Left renal cortex interstitium (tissue), 4 donors: ENCODE measurements at places on chromosomes 7 and 10.

DNA sequence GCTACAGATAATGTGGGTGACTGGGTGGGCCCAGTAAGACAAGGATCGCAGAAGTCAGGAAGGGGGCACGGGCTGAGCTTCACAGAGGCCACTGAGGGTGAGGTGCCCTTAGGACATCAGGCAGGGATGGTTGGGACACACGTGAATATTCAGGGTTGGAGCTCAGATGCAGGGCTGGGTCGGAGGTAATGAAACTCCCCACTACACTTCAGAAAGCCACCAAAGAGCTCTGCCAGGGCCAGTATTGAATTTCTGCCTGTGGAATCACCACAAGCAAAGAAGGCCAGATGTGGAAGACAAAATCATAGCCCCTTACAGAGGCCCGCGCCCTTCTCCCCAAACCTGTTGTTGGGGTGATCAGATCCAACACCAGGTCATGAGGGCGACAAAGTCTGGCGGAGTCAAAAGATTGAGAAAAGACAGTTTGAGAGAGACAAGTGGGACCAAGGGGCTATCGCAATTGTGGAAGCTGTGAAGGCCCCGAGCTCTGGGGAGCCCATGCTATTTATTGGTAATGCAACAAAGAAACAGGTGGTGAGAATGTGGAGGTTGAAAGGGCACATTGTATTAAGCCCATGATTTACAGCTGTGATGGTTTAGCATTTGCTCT is 42.4 kb downstream of the STRA8 start:
- DNase-seq: no peak

- no peak for DNase-seq
Measured at GRCh38 chr7:106088014-106088413, 24.1 kb downstream of the SYPL1 start.

GRCh38 chr10:13560597-13560996 is 26.2 kb upstream of the PRPF18 start:
- DNase-seq: no peak

DNA sequence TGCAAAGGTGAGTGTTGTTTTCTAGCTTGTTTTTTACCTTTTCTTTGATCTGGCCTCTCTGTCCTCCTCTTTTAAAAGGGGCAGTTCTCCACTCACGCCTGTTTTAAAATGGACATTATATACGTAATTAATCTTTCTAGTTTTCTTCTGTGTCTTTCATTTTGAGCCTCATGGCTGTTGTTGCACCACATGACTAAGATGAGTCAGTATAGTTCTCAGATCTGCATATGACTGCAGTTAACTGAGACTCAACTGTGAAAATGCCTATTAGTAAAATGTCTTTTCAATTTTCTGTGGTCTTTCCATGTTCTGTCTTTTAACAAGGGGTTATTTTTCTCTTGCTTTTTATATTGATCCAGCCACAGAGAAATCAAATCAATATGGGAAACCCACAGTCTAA is 296.1 kb downstream of the CDK14 start:
- no peak for DNase-seq

DNA sequence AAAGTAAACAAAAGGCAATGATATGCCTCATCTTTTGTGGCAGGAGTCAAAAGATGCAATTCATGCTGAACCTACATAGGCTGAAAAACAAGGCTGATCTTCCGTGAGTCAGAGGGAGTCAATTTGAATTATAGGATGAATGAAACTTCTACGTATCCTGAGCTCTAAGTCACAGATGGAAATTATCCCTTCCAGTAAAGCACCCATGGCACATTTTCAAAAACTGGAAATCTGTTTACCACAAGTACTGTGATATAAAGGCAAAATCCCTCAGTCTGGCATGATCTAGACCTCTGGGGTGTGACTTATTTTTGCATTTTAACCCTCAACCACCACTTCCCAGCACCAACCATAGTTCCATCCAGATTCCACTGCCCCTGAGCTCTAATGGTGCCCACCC is 69.6 kb downstream of the NRG3 start:
- DNase-seq: no peak

DNA sequence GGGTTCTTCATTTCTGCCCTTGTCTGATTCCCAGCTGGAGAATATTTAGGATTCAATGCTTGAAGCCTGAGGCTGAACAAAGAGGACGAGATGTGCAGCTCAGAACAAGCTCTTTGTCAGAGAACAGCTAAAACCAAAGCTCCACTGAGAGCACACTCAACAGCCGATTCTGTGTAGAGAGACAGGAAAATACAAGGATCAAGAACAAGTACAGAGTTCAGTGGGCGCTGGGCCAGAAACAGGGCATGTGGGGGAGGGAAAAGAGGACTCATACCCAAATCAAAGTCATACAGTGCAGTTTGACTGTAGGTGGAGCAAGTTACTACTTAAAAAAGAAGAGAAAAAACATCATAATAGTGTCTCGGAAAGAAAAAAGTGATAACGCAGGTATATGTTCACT is at the start of gene AGMO:
TSS of gene AGMO (minus strand) at position 181 of the 400 bp plus-strand sequence.
- DNase-seq: no peak

- DNase-seq: no peak
Measured at GRCh38 chr7:77205706-77206105, 6.1 kb upstream of the FGL2 start.

- DNase-seq: no peak
Measured at GRCh38 chr10:32582946-32583345, 137.0 kb downstream of the CCDC7 start.

DNA sequence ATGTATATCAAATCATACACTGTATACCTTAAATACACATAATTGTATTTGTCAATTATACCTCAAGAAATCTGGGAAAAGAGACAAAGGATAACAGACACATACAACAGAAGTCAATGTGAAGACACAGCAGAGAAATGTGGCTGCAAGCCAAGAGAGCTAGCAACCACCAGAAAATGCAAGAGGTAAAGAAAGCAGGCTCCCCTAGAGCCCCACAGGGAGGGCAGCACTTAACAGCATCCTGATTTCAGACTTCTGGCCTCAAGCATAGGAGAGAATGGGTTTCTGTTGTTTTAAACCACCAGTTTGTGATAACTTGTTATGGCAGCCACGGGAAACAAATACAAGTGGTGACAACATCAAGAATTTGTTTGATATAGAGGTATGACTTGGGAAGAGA is 1197.2 kb downstream of the SORCS1 start:
- DNase-seq: no peak
